Activated CD4-positive, alpha-beta T cell treated with anti-CD3 and anti-CD28 coated beads, Interleukin-2, amount 50 U/mL, for 1 hour (primary cell): ENCODE measurements at places on chromosomes 2 and 18.

- DNase-seq = no peak
Measured at GRCh38 chr2:138036522-138036921, 72.2 kb downstream of the HNMT start.

GRCh38 chr2:55947752-55948151, 24.2 kb upstream of the EFEMP1 start:
- DNase-seq = no peak

- DNase-seq = no peak
Measured at GRCh38 chr2:43484323-43484930, 111.4 kb downstream of the THADA start.

- no peak for DNase-seq
Measured at GRCh38 chr2:82789851-82790205, 1669.3 kb downstream of the SUCLG1 start.

GRCh38 chr2:113676623-113677266, 49.7 kb downstream of the RABL2A start:
- no peak for DNase-seq

DNA sequence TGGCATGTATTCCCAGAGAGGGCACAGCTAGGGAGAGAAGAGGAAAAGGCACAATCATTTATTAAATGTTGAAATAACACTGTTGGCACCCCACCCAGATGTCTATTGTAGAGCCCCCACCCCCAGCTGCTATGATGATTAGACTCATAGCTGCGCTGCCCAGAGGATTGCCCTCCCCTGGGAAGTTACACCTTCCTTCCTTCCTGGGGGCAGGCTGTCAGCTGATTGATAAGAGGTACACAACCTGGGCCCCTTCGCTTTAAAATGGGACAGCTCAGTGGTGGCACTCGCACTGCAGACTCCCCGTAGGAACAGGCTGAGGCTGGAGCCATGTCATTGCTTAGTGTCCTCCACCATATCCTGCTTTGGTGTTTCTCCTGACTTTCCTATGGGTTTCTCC, 18.1 kb downstream of the TEX51 start:
- DNase-seq = no peak

- DNase-seq = no peak
Measured at GRCh38 chr2:79982445-79982844, 322.1 kb downstream of the LRRTM1 start.

DNA sequence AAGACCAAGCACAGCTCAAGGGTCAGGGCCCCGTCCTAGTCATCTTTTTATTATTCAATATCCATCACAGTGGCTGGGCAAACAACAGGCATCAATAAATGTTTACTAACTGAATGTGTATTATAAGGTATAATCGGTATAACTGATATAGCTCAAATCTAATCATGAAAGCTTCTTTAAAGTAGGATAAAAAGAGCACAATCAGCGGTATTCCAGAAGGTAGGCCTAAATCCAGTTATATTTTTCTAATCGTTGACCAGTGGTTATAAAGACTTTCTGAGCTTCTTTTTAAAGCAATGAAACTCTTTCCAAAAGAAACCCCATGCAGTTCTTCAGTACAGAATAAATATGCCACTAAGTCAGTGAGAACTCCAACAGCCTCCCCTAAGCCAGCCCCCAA, 92.1 kb downstream of the SMAD2 start:
- no peak for DNase-seq

DNA sequence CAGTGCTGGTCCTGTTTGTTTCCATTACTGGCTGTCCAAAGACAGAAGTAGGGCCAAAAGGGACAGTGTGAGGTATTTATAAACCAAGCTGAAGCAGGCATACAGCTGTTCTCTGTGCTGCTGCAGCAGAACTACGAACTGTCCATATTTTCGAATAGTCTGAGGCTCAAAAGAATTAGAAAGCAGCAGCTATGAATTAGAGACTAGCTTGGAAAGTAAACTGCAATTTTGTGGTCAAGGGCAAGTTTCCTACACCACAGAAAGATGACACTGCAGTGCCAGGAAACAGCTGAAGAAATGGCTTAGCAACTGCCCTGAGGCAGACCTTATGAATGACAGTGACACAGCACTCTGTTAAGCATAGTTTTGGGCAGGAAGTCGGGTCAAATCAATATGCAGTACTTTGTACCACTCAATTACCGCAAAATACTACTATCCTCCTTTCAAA, 125.3 kb downstream of the TMEM131 start:
- DNase-seq = no peak

DNA sequence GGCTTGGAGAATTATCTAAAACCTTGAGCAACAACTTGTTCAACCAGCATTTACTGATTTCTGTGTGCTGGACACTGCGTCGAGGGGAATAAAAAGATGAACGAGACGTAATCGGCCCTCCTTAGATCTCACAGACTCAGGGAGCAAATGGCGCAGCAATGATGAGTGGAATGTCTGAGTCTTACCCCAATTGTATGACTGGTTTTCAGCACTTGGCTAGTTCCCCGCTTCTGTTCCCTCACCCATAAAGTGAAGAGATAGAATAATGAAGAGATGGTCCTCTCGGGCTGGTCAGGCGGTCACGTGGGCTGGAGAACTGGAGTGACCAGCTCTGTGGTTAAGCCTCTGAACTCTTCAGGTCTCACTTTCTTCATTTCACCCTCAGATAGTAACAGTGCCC, 17.3 kb upstream of the GATA6 start:
- DNase-seq = no peak
